Stimulated activated CD4-positive, alpha-beta T cell treated with anti-CD3 and anti-CD28 coated beads, Interleukin-15, amount 100 ng/mL, for 1 hour (primary cell): ENCODE measurements at places on chromosomes 7 and 10.
A peak's percentile ranks its signal among the peaks of the same experiment; 100 is the strongest.

DNA sequence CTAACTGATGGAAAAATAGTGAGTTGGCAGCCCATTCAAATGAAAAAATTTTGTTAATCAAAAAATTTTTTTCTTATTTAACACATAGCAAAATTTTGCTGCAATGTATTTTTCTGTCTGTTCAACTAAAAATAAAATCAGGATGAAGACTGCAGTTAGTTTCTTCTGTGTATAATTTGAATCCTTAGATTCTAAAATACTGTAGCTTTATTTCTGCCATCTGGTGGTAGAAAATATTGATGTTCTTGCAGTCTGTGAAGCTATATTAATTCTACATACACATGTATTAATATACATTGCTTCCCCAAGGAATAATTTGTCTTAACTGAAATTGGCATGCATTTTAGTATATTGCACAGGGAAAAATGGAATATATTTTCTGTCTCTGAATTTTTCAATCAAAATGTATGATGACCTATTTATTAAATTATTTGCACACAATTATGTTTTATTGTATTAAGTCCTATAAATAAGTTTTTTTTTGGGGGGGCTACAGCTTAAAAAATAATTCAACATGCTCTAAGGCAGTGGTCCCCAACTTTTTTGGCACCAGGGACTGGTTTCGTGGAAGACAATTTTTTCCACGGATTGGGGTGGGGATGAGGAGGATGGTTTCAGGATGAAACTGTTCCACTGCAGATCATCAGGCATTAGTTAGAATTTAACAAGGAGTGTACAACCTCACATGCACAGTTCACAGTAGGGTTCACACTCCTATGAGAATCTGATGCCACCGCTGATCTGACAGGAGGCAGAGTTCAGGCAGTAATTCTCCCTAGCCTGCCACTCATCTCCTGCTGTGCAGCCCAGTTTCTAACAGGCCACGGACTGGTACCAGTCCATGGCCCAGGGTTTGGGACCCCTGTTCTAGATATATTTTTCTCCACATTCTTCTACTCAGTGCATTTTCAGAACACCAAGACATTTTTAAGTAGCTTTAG, 119.4 kb downstream of the GNAT3 start:
- no peak for DNase-seq

GRCh38 chr7:53422291-53422690, 386.9 kb downstream of the POM121L12 start:
- no peak for DNase-seq

- no peak for DNase-seq
Observed at GRCh38 chr10:4677296-4678021, 148.5 kb upstream of the AKR1E2 start.

DNA sequence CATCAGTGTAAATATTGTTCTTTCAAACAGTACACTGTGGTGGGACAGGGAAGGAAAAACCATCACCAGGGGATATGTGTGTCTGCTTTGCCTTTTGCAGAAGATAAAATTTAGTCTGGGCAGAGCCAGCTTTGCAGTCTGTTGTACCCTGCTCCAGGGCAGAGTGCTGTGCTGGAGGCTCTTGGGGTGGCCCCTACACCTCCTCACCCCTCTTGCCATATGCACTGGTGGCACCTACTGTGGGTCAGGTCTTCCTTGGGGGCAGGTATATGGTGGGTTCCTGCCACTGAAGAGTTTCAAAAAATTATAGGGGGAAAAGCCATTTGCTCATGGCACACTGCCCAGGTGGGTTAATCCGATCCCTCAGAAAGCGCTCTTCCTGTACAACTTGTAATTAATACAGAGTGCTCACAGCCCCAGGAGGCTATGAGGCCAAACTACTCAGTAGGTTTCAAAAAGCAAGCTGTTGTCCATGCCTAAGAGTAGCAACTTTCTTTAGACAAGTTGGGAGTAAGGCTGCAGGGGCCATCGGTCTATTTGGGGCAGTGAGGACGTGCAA, 112.7 kb upstream of the BMPER start:
- DNase-seq = no peak

DNA sequence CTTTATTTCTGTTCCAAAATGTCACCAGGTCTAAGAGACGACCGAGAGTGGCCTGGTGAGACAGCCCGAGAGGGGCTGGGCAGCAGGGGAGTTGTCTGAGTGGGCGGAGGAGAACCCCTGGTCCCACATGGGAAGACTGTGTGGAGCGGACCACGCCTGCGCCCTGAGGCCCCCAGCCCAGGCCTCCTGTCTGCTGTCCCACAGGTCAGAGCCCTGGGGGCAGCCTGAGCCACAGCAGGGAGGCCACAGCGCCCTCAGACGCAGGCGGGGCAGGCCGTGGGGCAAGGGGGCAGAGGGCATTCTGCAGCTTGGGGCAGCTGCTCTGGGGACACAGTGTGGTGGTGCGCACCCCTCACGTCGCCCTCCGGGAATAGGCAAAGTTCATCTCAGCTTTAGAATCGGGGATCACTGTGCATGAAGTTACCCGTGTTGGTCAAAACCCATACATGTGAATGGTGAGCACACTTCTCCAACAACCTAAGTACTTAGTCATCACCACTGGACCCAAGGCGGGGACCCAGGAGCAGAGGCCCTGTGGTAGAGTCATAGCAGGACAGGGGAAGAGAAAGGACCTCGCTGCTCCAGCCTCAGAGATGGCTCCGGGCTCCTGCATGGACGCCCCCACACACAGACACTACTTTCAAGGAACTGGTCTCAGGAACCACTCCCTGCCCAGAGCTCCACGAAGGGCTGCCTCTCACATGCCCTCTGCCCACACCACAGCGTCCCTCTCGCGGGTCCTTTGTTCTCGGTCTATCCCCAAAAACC, 214.7 kb downstream of the ELFN1 start:
- no peak for DNase-seq

DNA sequence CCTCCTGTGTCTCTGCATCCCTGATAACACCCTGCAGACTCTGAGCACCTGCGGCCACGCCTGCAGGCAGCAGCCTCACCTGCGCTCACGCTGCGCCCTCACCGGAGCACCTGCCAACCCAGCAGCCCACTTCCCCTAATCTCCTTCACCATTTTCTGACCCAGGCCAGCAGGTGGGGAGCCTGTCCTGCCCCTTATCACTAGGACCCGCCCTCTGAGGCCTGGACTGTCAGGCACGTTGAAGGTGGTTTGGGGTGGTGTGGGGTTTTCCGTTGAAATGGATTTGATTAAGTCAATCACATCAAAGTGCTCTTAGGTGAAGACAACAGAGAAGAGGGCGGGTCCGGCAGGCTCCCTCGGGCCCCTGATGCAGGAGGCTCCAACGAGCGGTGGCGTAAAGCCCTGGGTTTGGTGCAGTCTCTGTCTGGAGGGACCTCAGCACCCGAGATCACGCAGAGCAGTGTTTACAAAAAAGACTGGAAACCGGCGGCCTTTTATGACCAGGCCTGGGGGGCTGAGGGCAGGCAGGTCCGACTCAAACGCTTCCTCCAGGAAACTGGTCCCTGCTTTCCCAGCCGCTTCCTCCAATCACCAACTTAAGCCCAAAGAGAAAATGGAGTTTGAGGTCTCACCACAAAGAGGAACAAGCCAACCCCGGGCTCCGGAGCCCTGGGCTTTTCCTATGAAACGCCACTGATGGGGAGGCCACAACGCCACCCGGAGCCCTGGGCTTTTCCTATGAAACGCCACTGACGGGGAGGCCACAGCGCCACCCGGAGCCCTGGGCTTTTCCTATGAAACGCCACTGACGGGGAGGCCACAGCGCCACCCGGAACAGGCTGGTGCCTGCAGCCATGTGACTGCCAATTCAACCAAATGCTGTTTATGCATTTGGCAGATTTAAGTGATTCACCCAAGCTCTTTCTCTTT, 45.5 kb downstream of the DPYSL4 start:
- peak; percentile 5 for DNase-seq

DNA sequence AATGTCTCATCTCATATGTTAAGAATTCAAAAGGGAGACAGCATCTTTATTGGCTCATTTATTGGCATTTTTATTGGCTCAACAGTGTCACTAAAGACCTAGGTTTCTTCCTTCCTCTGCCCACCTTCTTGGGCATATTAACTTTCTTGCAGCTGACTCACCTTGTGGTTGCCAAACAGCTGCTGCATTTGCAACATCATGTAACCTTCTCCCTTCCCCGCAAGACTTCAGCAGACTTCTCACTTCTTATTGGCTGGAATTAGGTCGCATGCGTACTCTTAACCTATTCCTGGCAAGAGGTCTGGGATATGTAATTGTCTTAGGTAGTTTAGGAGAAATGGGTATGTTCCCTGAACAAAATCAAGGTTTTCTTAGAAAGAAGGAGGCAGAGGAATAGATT, 263.2 kb downstream of the POU6F2 start:
- DNase-seq = no peak

- no peak for DNase-seq
Observed at GRCh38 chr10:77355844-77356243, 281.8 kb downstream of the KCNMA1 start.

DNA sequence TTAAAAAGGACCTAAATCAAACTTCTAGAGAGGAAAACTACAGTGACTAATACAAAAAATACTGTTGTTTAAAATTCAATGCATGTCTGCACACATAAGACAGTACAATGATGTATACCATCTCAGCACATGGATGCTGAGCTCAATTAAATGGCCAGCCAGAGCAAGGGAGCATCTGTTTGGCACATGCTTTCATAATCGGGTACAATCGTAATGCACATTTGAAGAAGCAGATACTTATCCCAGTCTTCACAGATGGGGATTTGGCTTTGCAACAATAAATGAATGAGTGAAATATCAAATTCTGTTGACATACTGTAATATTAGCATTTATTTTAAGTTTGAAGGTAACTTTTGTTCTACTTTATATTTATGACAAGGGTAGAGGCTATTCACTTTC, 187.8 kb downstream of the CRPPA start:
- DNase-seq = no peak

- no peak for DNase-seq
Observed at GRCh38 chr10:46543466-46544377, 12.7 kb downstream of the GPRIN2 start.

GRCh38 chr7:77979219-77979618, 180.6 kb downstream of the PHTF2 start:
- no peak for DNase-seq

GRCh38 chr7:26694141-26694540, 170.2 kb downstream of the SKAP2 start:
- DNase-seq = no peak

DNA sequence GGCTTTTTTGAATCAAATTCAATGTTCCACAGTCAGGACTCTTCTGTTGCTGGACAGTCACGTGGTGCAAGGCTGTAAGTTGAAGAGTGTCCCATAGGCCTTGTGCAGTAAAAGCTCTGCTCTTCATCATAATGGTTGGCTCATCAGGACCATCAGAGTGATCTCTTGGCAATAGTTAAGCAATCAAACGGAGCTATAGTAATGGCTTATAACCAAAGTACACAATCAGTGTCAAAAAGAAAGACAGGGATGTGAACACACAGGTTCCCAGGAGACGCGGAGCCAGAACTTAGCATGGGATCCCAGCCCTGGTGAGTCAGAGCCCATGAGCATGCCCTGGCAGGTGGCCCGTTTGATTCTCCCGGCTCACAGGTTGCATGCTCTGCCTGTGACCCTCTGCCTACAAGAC, 10.8 kb upstream of the GPNMB start:
- no peak for DNase-seq
